ENCODE measurements at places on chromosomes 12 and 14.

- DNase-seq, result no peak
Measured at GRCh38 chr14:101103321-101103901, 199.9 kb upstream of the RTL1 start.

- no peak for DNase-seq
Measured at GRCh38 chr12:110590806-110591326, 7.7 kb upstream of the PPTC7 start.

- DNase-seq, result no peak
Measured at GRCh38 chr14:81172353-81172752, 48.4 kb downstream of the GTF2A1 start.

GRCh38 chr12:77442633-77443032, 377.3 kb upstream of the E2F7 start:
- DNase-seq, result no peak

DNA sequence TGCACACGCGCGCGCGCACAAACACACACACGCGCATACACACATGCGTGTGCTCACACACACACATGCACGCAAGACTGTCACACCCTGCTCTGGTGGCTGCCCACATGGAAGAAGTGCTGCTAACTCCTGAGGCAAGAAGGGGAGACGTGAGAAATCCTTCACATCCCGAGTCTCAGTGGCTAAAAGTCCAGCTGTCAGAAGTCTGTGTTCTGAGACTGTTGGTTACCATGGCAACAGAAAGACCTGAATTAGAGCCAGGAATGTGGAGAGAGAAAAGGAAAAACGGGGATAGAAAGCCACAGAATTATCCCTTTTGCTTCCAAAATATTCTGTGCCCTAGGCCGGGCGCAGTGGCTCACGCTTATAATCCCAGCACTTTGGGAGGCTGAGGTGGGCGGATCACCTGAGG, 71.2 kb downstream of the PPFIBP1 start:
- no peak for DNase-seq

GRCh38 chr12:76627346-76628135, 68.0 kb upstream of the OSBPL8 start:
- no peak for DNase-seq

DNA sequence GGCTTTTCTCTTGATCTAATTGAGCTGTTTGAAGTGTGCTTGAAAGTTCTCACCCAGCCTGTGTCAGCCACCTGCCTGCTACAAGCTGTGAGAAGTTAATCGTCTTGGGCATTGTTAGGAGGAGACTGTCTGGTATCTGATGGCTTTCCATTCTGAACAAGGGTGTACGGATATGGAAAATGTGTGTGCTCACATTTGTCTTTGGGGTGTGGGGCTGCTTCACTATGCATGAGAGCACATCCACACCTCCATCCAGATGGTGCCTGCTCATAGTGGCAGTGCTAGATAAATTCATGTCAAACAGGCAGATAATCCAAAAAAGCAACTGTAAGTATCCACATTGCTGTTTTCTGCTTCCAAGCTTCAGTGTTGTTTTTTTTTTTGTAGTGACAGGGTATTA, 462.2 kb downstream of the DIO2 start:
- DNase-seq, result no peak

- DNase-seq, result no peak
Measured at GRCh38 chr12:104656383-104656782, 199.6 kb downstream of the CHST11 start.

- DNase-seq, result no peak
Measured at GRCh38 chr14:35222872-35223466, 69.2 kb upstream of the PSMA6 start.

- DNase-seq, result no peak
Measured at GRCh38 chr12:7039403-7039802, 21.1 kb upstream of the C1S start.

- no peak for DNase-seq
Measured at GRCh38 chr14:104335176-104335575, 196.8 kb downstream of the KIF26A start.

DNA sequence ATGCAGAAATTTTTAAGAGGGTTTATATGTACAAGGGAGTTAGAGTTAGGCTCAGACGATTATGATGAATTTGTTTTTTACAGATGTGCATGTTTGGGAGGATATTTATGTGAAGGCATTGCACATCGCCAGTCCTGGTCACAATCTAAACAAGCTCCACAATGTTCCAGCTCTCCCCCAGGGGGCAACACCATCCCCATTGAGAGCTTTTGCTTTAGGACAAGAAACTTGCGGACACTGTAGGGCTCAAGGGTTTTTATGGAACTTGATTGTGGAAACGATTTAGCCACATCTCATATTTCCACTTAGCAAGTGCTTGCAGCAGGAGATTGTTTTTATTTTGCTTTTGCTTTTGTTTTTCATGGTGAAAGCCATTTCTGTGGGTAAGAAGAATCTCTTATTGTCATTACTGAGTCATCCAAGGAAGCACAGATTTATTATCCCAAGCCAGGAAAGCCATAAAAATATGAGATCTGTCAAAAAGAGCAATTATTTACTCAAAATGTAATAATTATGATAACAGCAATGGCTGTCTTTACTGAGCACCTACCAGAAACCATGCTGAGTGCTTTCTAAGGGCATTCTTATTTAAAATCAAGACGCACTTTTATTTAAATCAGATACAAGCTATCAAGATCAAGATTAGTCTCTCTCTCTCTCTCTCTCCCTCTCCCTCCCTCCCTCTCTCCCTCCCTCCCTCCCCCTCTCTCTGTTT, 276.7 kb upstream of the SRRM4 start:
- DNase-seq, result no peak

GRCh38 chr14:21092273-21093011, 6.0 kb downstream of the ZNF219 start:
- DNase-seq, result peak; percentile 83

DNA sequence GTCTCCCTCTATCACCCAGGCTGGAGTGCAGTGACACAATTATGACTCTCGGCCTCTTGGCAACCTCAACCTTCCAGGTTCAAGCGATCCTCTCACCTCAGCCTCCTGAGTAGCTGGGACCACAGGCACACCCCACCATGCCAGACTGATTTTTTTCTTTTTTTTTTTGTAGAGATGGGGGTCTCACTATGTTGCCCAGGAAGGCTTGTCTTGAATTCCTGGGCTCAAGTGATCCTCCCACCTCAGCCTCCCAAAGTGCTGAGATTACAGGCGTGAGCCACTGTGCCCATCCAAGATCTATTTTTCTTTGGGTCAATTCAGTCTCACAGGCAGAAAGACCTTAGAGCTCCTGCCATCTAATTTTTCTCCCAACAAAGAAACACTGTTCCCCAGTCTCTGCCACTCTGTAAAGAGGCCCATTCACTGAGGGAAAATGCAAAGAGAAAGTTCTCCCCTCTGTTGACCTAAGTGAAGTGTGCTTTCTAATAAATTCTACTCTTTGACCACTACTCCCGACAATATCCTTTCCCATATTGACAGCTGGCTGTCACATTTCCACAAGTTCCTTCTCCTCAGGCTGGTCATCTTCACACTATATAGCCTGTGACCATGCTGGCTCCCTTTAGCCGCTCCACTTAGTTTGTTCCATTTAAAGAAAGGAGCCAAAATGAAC, 23.3 kb downstream of the TMED8 start:
- DNase-seq, result no peak

DNA sequence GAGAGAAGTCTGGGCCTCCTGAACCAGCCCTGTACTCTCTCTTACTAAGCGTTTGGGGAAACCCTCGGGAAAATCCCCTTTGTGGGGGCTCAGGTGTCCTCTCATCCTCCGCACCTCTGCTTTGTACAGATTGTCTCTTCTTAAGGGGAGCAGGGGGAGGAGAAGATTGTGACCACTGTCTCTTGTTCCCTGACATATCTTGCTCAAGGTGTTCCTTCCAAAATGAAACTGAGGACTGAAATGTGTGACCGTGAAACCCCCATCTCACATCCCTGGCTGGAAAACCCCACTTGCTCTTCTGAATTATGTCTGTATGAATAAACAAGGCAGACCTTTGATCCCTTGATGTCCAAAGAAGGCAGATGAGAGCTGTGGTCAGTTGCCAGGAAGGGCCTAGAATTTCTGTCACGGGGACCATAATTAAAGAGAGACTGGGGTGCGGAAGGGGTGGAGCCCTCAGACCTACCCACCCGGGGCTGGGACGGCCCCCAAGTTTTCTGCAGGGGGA, 369.8 kb downstream of the AACS start:
- no peak for DNase-seq

DNA sequence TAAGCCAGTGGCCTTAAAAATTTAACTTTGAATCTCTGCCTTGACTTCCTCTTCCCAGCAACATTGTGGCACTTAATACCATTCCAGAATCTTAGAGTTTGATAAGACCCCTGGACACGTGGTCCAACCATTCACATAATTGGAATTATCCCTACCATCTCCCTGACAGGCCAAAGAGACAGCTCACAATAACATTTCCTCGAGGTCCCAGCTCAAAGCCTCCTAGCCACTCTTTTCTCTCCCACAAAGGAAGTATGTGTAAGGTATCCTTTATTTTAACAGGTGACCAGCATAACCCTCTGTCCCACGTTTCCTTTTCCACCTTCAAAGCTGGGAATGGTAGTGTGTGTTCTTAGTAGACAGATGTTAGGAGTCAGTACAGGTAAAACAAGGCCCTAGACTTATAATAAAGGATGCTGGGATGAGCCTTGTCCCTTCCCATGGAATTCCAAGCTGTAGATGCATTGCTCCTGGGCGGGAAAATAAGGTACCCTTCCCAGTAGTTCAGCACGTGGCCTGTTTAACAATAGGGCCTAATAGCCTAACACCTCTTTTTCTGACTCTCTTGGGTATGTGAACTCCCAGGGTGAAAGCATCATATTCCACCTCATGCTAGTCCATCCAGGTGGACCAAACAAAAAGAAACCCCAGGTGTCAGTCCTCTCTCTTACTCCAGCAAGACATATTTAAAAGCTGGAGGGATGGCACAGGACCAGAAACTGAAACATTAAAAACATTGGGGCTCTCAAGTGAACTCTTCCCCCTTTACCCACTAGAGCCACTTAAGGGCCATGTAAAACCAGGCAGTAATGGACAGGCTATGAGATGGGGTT, 37.5 kb upstream of the COL2A1 start:
- no peak for DNase-seq

GRCh38 chr14:69715725-69716477, 51.0 kb upstream of the SRSF5 start:
- no peak for DNase-seq

DNA sequence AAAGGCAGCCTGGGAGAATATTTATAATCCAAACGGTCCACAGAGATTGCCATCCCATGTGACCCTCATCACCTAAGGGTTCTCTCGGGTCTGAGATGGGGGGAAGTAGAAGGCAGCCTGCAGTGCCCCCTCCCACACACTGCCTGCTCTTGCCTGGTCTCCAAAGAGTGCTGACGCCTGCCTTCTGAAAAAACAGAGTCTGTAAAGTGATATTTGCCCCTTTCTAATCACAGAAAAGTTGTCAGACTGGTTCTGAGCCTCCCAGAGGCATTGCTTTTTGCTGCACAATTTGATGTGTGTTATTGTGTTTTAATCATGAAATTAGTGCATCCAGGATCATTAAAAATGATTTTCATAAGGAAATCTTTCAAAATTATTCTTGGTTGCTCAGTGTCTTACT, 59.2 kb downstream of the TMEM30B start:
- no peak for DNase-seq

- no peak for DNase-seq
Measured at GRCh38 chr14:32403688-32404087, 74.6 kb downstream of the AKAP6 start.

- no peak for DNase-seq
Measured at GRCh38 chr14:71597955-71598660, 334.1 kb upstream of the RGS6 start.

DNA sequence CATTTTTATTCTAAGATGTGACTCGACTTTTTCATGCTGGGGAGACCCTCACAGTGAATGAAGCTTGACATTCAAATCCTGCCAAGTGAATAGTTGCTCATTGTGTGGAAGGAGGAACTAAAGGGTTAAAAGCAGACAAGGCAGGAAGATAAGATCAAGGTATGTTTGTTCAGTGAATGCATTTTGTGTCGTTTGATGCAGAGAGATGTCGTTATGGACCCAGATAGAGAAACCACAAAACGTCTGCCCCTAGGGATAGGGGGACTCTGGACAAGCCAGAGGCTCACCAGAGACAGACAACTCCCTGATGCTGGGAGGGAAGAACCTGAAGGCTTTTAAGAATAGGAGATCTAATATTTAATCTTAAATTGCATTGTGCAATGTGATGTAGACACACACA, 72.5 kb upstream of the MYL2 start:
- DNase-seq, result no peak

DNA sequence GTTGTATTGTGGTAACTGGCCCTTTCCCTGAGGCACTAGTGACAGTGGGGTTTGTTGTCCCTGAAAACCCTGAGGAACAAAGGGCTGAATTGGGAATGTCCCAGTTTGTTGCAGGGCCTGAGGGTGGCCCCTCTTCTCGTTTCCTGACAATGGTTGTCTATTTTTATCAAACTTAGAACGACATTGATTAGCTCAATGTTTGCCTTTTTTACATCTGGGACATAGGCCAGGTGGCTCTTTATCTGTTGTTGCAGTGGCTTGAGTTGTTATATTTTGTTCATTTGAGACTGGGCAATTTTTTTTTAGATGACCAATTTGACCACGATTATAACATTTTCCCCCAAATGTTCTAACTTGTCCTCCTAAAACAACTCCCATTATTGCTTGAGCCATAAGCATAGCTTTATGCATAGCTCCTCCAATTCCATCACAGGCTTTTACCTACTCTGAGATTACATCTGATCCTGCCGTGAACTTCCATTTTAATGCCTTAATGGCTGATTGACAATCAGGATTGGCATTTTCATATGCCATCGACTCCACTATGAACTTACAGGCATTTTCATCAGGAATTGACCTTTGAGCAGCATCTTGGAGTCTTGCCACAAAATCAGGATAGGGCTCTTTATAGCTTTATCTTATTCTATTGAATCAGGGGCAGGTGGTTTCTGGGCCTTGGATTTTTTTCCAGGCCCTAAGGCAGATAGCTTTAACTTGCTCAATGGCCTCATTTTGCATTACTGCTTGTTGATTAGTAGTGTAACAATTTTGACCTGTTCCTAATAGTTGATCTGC, 604.3 kb downstream of the ALG10 start:
- DNase-seq, result no peak

- DNase-seq, result no peak
Measured at GRCh38 chr12:2142068-2142467, 89.3 kb downstream of the CACNA1C start.

- no peak for DNase-seq
Measured at GRCh38 chr12:46110928-46111699, 120.7 kb upstream of the SCAF11 start.
